ENCODE measurements at places on chromosomes 11 and 22.
A peak's percentile ranks its signal among the peaks of the same experiment; 100 is the strongest.

- DNase-seq: no peak
- H3K27ac ChIP-seq: no peak overlapping the region
- peaks cover 20% of the 10 kb centered on the region for H3K4me1 ChIP-seq
- no peaks in the 10 kb centered on the region for H3K27me3 ChIP-seq
- H3K36me3 ChIP-seq: no peaks in the 10 kb centered on the region
These were observed 72.6 kb upstream of the PPARA start for GRCh38 chr22:46077669-46078099.

GRCh38 chr22:49724893-49725489 is 102.7 kb downstream of the BRD1 start:
- no peak overlapping the region for H3K4me3 ChIP-seq
- H3K27ac ChIP-seq: no peak overlapping the region
- H3K4me1 ChIP-seq: no peaks in the 10 kb centered on the region
- DNase-seq: no peak

DNA sequence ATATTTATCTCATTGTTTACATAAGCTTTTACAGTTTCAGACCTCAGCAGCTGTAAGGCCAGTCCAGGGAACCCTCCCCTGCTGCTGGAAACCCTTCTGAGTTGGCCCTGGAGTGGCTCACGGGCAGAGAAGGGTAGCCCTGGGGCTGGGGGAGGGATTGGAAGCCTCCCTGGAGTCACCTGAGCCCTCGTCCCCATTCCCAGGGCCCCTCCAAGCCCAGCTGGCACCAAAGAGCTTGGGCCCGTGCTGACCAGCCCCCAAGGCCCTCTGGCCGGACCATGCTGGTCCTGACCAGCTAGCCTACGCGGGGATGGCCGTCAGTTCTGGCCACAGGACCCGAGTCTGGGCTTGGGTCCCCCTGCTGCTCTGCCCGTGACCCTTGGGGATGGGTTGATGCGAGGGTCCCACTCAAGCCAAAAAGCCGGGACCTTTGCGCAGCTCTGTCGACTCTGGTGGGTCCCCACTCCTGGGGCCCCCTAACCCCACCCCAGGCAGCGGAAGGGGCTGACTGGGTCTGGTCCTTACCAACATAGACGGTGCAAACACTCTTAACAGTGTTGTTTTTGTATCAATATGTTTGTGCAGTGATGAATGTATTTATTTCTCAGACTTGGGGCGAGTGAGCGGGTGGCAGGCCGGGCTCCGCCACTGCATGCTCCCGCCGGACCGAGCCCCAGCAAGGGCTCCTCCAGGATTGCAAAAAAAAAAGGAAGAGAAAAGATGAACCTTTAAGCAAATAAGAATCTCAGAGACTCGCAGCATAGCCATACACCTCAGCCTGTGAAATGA is 17.5 kb upstream of the TMEM191C start:
- no peaks in the 10 kb centered on the region for H3K27me3 ChIP-seq
- no peak overlapping the region for H3K4me3 ChIP-seq
- peaks cover 16% of the 10 kb centered on the region for H3K36me3 ChIP-seq
- no peak overlapping the region for H3K27ac ChIP-seq
- no peak for DNase-seq

- no peak overlapping the region for H3K27ac ChIP-seq
- no peaks in the 10 kb centered on the region for H3K27me3 ChIP-seq
- H3K36me3 ChIP-seq: no peaks in the 10 kb centered on the region
- no peaks in the 10 kb centered on the region for H3K4me1 ChIP-seq
- DNase-seq: no peak
These were observed 197.0 kb downstream of the FAM181B start for GRCh38 chr11:82536706-82537105.

GRCh38 chr22:31137721-31138120 is 2.6 kb downstream of the PLA2G3 start:
- no peak overlapping the region for H3K4me3 ChIP-seq
- H3K4me1 ChIP-seq: peaks cover 3% of the 10 kb centered on the region
- H3K36me3 ChIP-seq: peaks cover 28% of the 10 kb centered on the region
- H3K27me3 ChIP-seq: no peaks in the 10 kb centered on the region
- H3K27ac ChIP-seq: no peak overlapping the region

DNA sequence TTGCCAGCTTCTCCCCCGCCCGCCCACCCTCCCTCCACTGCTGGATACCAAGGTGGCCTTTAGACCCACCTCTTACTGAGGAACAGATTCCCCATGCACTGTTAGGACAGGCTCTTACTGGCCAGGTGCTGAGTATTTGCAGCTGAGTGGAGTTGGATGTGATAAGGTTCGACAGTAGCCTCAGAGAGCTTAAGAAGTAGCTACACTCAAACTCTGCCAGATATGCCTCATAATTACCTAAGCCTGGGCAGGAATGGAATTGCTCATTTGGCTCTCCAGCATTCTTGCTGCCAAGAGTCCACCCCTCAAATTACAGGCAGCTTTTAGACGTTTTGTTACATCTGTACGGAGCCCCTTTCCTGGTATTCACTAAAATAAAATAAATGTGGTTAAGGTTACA is 9.6 kb downstream of the FAM181B start:
- H3K27me3 ChIP-seq: no peaks in the 10 kb centered on the region
- H3K4me1 ChIP-seq: no peaks in the 10 kb centered on the region
- H3K27ac ChIP-seq: no peak overlapping the region
- no peak for DNase-seq
- no peak overlapping the region for H3K4me3 ChIP-seq

- H3K27ac ChIP-seq: no peak overlapping the region
- H3K4me3 ChIP-seq: no peak overlapping the region
- H3K27me3 ChIP-seq: no peaks in the 10 kb centered on the region
- no peaks in the 10 kb centered on the region for H3K36me3 ChIP-seq
- no peaks in the 10 kb centered on the region for H3K4me1 ChIP-seq
These were observed 532.9 kb downstream of the TBC1D22A start for GRCh38 chr22:47295226-47295901.

- H3K36me3 ChIP-seq: no peaks in the 10 kb centered on the region
- H3K27me3 ChIP-seq: no peaks in the 10 kb centered on the region
- no peaks in the 10 kb centered on the region for H3K4me1 ChIP-seq
- DNase-seq: no peak
These were observed 198.5 kb upstream of the CTSC start for GRCh38 chr11:88535916-88536547.

GRCh38 chr22:41237707-41238569 is 2.8 kb downstream of the CHADL start:
- H3K4me1 ChIP-seq: peaks cover 8% of the 10 kb centered on the region
- peak overlapping the region; percentile 20 for H3K4me3 ChIP-seq
- no peak for DNase-seq
- no peaks in the 10 kb centered on the region for H3K36me3 ChIP-seq
- H3K27ac ChIP-seq: no peak overlapping the region

- no peak overlapping the region for H3K4me3 ChIP-seq
- H3K27ac ChIP-seq: no peak overlapping the region
- H3K27me3 ChIP-seq: no peaks in the 10 kb centered on the region
These were observed 463.2 kb downstream of the METTL15 start for GRCh38 chr11:28571371-28571770.

DNA sequence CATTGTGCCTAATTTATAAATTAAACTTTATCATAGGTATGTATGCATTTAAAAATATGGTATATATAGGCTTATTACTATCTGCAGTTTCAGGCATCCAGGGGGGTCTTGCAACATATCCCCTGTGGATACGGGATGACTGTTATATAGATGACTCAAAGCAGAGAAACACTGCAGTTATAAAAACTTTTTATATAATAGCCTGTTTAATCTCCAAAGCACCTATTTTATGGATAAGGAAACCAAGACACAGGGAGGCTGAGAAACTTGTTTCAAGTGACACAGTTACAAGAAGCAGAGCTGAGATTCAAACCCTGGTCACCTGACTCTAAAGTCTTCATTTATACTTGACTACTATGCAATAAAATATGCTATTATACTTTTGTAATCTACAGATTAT is 897.7 kb downstream of the KCNA4 start:
- no peaks in the 10 kb centered on the region for H3K4me1 ChIP-seq
- no peak for DNase-seq
- no peak overlapping the region for H3K27ac ChIP-seq
- no peak overlapping the region for H3K4me3 ChIP-seq
- H3K27me3 ChIP-seq: no peaks in the 10 kb centered on the region

DNA sequence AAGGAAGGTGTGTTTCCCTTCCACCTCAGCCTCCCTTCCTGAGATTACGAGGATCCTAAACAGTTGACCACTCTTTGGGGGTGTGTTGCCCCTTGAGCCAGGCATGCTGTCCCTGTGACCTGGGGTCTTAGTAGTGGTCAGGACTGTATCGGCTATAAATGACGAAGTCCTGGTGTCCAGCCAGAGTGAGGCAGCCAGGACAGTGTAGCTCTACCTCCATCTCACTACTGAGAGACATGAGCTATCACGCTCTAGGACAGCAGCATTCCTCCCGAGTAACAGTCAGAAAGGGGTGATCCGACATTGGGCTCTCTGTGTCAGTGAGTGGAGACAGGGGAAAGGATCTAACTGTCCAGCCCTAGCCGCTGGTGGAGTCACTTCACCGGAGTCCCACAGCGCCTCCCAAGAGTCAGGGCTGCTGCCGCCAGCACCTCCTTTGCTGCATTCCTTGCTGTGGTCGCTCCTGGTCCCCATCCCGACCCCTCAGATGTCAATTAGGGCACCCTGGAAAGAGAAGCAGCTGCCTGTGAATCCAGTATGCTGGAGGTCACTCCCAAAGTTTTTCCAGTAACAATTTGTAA is 3.3 kb upstream of the B3GNT6 start:
- no peak overlapping the region for H3K27ac ChIP-seq
- no peaks in the 10 kb centered on the region for H3K36me3 ChIP-seq
- no peak overlapping the region for H3K4me3 ChIP-seq
- DNase-seq: no peak
- no peaks in the 10 kb centered on the region for H3K4me1 ChIP-seq

DNA sequence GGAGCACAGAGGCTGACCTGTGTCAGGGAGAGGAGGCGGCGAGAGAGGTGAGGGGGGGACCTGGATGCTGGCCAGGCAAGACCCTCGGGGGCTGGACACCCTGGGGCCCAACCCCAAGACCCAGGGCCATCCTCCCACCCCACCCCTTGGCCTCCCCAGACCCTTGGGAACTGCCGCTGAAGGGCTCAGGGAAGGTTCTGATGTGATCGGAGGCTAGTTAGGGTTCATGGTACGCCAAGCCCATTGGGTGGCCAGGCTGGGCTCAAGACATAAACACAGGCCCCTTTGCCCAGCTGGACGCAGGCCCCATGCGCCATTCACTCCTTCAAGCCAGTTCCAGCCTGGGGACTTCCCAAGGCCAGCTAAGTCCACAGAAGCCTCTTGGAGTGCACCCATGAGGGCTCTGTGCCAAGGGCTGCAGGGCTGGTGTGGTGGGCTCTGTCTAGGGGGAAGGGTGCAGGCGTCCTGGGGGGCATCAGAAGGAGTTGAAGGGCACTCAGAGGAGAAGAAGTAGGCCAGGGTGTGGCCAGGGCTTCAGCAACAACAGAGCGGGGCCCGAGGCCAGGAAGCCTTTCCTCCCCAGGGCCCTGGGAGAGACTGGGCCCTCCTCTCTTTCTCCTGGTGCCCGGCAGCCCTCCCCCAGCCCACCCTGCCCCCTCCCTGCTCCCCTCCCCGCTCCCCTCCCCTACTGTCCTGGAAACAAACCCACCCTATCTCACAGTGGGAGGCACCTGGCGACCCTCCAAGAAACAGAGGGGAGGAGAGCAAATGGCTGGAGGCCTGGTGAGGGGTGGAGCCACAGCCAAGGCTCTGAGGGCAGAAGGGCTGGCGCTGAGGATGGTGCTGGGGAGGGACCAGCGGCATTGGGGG is 12.9 kb downstream of the TSPAN32 start:
- no peak for DNase-seq
- no peaks in the 10 kb centered on the region for H3K27me3 ChIP-seq
- no peak overlapping the region for H3K4me3 ChIP-seq
- no peak overlapping the region for H3K27ac ChIP-seq
- H3K4me1 ChIP-seq: no peaks in the 10 kb centered on the region
- H3K36me3 ChIP-seq: no peaks in the 10 kb centered on the region

- no peak for DNase-seq
- no peak overlapping the region for H3K27ac ChIP-seq
- no peaks in the 10 kb centered on the region for H3K36me3 ChIP-seq
- H3K27me3 ChIP-seq: no peaks in the 10 kb centered on the region
These were observed 34.4 kb downstream of the IGF2 start for GRCh38 chr11:2104524-2105440.

- H3K4me3 ChIP-seq: no peak overlapping the region
- H3K36me3 ChIP-seq: peaks cover 10% of the 10 kb centered on the region
- no peak overlapping the region for H3K27ac ChIP-seq
- no peak for DNase-seq
- H3K4me1 ChIP-seq: 0 out of 2 replicates have a peak, but pooled peaks cover 3% of the 10 kb centered on the region
These were observed 12.7 kb downstream of the PHF21B start for GRCh38 chr22:44997060-44997459.

- H3K4me3 ChIP-seq: no peak overlapping the region
- no peak overlapping the region for H3K27ac ChIP-seq
- no peaks in the 10 kb centered on the region for H3K27me3 ChIP-seq
- no peak for DNase-seq
- H3K4me1 ChIP-seq: no peaks in the 10 kb centered on the region
These were observed 25.7 kb upstream of the ALDH3B2 start for GRCh38 chr11:67700141-67700540.

DNA sequence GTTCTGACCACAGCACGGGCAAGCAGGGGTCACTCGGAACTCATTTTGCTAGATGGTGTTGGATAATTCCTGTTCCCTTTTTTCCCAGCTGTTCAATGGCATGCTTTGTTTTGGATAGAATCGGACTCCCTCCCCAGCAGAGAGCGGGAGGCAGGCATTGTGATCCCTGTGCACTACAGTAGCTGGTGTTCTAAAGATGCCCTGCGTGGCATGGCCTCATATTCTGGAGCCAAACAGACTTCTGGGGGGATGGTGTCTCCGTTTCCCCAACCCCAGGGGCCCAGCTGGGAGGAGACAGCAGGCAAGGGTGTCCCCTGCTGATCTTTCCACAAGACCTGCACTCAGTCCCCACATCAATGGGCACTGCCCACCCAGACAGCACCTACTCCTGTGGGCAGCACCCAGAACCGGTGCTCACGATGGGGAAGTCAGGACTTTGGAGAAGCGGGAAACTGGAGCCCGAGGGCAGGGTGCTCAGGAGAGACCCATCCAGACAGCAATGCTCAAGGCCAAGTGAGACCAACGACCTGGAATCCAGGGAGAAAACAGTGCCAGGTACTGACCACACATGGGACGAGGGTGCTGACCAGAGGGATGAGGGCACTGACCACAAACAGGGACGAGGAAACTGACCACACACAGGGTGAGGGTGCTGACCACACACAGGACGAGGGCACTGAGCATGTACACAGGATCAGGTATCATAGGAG is 934.9 kb downstream of the BRD1 start:
- no peak overlapping the region for H3K4me3 ChIP-seq
- no peak for DNase-seq
- no peak overlapping the region for H3K27ac ChIP-seq
- H3K4me1 ChIP-seq: no peaks in the 10 kb centered on the region
- H3K27me3 ChIP-seq: no peaks in the 10 kb centered on the region
- H3K36me3 ChIP-seq: no peaks in the 10 kb centered on the region

GRCh38 chr11:118007040-118007439 is 20.8 kb downstream of the IL10RA start:
- H3K4me1 ChIP-seq: peaks cover 1% of the 10 kb centered on the region
- no peak for DNase-seq
- no peaks in the 10 kb centered on the region for H3K27me3 ChIP-seq
- H3K27ac ChIP-seq: no peak overlapping the region
